ENCODE measurements at places on chromosomes 2 and 18.

GRCh38 chr2:124704071-124704925 lies 679.2 kb downstream of the CNTNAP5 start:
- DNase-seq, result no peak

DNA sequence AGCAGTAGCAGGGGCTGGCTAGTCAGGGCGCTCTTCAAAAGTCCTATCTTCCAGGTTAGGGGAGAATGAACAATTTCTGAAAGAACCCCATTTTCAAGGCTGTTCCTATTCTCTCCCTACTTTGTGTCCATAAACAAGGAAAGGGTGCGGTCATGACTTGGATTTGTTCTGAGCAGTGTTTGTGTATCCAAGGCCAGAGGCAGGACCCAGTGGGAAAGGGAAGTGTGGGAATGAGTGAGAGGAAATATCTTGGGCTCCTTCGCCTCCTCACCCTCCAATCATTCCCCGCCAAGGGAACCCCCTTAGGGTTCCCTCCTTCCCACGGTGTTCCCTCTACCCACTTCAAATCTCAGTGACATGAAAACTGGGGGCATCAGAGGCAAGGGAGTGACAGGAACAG lies 25.5 kb upstream of the SPTBN1 start:
- no peak for DNase-seq

- no peak for DNase-seq
These were observed 13.2 kb downstream of the FN1 start for GRCh38 chr2:215422676-215423075.

- no peak for DNase-seq
These were observed 13.1 kb downstream of the GRP start for GRCh38 chr18:59233017-59233410.

GRCh38 chr18:5420906-5421305 lies 122.9 kb downstream of the EPB41L3 start:
- no peak for DNase-seq

DNA sequence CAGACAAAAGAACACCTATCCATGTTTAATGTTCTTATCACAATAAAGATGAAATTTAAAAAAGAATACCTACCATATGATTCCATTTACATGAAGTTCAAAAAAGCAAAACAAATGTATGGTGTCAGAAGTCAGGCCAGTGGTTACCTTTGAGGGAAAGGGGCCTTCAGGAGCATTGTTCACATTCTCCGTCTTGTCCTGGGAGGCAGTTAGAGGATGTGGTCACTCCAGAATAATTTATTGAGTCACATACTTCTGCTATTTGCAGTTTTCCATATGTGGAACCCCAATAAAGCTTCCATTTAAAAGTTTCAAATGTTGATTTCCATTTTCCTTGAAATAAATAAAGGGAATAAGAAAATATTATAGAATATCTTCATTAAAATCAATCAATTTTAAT lies 41.6 kb upstream of the POU3F3 start:
- DNase-seq, result no peak

- DNase-seq, result no peak
These were observed 165.3 kb downstream of the SNTG2 start for GRCh38 chr2:1115843-1116539.

DNA sequence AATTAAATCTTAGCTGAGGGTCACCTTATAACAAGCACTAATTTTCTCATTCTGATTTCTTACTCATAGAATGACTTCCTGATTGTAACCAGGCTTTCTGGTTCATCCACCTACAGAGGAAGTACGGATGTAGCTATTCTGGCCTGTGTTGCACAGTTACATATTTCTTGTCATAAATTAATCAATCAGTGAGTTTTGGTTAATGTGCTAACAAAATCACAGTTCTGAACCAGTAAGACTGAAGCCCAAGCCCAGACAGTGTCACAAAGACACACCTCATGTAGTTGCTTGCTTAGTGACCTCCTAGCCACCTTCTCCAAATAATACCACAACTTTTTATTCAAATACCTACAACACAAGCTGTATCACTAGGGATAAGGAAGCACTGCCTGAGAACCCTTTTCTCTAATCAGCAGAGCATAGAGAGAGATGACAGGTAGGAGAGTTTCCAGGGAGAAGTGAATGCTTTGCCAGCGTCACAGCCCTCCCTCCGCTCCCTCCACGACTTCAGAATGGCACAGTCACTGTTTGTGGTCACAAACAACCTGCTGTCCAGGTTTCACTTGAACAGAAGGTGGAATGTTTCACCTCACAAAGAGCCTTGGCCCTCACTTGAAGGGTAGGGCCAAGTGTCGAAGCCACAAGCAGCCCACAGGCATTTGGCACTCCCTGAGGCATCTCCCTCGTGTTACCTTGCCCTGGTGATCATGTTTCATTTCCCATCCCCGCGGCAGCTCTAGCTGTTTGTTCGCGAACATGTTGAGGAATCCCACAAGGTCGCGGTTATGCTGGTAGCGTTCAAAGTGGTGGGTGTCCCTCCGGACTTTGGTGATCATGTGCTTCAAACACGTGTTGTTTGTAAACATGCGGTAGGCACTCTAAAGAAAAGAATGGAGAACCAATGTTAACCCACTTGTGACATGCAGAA lies 120.8 kb upstream of the STK17B start:
- DNase-seq, result no peak

- no peak for DNase-seq
These were observed 445.4 kb upstream of the DSEL start for GRCh38 chr18:67961701-67962440.

DNA sequence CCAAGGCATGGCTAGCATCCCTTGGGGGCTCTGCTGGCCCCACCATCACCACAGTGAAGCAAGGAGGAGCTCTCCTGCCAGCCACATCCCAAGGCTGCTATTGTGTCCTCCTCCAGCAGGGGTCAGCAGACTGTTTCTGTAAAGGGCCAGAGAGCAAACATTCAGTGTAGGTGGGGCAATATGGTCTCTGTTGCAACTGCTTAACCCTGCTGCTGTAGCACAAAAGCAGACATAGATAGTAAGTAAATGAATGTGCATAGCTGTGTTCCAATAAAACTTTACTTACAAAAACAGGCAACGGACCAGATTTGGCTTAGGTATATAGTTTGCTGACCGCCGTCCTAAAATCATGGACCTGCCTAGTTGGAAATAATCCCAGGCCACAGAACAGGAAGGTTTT lies 36.4 kb upstream of the ZBTB7C start:
- DNase-seq, result peak; percentile 84

All from activated naive CD4-positive, alpha-beta T cell treated with anti-CD3 and anti-CD28 coated beads for 36 hours (primary cell).